ENCODE measurements at places on chromosomes 6 and 20.
A peak's percentile ranks its signal among the peaks of the same experiment; 100 is the strongest.

DNA sequence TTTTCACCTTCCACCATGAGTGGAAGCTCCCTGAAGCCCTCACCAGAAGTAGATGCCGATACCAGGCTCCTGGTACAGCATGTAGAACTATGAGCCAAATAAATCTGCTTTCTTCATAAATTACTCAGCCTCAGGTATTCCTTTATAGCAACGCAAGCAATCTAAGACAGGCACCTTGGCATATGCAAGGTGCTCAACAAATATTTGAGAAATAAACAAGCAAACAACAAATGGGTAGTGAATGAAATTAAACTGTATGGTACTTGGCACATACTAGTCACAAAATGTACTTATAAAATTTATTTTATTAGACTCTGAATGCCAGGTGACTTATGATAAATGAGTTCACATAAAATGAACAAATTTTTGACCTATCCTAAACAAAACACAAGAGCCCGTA is 220.3 kb downstream of the MAFB start:
- DNase-seq: no peak

- no peak for DNase-seq
Observed at GRCh38 chr6:71290611-71291010, 2.0 kb downstream of the OGFRL1 start.

DNA sequence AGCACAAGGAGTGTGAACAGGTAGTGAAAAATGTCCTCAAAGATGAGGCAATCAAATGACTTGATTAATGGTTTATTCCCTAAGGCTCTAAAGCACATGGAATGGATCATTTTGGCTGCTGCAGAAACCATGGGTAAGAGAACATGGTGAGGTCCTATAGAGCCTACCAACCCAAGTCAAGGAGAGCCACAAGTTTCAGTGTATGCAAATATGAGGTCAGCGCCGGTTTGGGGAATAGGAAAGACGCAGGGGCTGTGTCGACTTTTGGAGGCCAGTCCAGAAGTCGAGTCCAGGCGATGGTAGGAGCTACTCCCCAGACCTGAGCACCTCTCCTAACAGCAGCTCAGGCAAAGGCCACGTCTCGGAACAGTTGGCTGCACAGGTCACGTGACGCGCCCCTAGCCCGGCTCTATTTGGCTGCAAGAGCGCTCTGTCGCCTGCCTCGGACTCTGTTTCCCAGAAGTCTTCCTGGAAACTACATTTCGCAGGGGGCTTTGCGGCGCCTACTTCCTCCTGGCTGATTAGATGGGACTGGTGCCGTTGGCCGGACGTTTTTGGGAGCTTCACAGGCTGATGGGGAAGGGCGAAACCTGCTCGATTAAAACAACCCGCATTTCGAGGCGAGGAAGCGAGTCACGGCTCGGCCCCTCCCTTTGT is 74.4 kb upstream of the CHD6 start:
- DNase-seq: peak; percentile 58

DNA sequence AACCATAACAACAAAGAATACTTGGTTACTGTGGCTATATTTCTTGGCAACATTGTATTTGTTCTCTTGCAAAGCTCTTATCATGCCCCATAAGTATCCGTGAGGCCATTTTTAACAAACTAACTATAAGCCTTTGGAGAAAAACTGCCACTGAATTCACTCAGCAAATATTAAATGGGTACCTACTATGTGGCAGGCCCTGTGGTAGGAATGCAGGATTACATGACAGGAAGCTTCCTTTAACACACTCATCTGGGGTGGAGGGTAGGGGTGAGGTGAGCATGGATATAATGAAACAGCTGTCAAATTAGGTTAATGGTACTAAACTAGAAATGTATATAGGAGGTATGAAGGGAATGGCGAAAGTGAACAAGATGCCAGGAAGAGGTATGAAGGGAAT is 504.8 kb downstream of the MEI4 start:
- no peak for DNase-seq

- DNase-seq: no peak
Observed at GRCh38 chr20:18805881-18806280, 7.7 kb upstream of the SCP2D1 start.

- DNase-seq: no peak
Observed at GRCh38 chr20:47713163-47713562, 72.1 kb downstream of the SULF2 start.

DNA sequence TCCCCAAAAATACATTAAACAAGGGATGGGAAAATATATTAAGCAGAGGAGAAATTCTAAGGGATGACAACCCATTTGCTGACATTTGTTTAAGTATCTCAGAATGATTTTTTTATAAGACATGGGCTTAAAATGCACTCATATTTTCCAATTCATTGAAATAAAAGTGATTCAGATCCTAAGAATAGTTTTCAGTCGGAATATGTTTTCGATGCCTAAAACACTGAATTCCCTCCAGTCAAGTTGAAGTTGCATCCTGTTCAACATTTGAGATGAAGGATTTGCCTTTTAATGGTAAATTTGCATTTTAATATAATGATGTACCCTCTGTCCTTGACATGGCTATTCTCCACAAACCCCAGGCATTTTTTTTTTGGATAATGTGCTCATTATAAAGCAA is 79.3 kb downstream of the PTCHD4 start:
- no peak for DNase-seq

DNA sequence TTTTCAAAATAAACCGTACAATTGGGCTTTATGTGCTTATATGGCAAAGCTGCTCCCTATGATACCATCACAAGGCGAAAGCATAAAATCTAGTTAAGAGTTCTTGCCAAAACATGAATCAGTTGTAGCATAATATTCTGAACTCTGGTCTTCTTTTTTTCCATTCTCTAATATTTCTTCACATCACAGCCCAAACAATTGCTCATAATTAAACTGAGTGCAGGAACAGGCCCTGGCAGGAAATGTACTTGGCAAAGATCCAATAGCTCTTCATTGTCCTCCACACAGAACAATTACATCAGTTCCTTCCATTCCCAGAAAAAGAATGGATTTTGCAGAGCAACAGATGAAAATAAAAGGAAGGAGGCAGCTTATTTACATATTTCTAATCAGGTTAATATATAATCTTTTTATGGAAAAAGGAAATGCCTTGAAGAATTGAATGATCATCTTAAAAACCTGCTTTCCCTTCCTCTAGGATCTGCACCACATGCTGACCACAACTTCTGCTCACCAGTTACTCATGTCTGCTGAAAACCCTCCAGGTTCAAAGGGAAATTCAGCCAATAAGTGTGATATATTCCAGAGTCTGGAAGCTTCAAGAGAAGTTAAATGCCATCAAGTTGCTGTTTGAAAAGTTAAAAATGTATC is 123.3 kb upstream of the COL21A1 start:
- DNase-seq: no peak

DNA sequence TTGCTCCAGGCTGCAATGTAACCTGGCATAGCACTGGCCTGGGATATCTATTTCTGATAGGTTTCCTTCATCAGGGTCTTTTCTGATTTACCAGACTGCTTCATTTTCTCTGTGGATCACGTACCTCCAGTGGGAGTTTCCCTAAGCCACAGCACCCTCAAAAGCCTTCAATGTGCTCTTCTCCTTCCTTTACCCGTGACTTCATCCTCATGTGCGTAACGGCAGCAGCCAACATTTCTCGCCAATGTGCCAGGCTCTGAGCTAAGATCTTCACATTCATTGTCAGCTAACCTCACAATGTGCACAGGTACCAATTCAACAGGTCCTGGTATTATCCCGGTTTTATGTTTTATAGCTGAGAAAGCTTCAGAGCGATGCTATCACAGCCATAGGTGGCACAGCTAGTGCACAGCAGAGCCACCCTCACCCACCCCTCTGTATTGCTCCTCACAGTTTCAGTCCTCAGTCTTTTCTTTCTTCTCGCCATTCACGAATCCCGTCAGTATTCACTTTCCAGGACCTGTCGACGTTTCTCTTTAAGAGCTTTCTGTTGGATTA is 58.2 kb downstream of the TNFAIP3 start:
- no peak for DNase-seq

DNA sequence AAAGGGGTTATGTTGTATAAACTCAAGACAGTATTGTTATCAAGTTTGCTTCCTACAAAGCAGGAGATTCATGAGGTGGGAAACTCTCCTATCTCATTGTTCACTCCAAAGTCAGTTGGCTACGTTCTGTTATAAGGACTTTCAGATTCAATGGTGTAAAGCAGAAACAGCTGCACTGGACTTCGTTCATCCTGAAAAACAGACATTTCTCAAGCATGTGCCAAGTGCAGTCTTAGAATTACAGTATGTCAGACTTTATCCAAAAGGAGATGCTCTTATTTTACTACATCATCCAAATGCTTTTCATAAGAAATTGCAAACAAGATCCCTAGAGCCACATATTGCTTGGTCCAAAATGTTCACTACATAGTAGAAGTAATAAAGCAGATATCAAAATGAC is 14.9 kb downstream of the COL21A1 start:
- DNase-seq: no peak

DNA sequence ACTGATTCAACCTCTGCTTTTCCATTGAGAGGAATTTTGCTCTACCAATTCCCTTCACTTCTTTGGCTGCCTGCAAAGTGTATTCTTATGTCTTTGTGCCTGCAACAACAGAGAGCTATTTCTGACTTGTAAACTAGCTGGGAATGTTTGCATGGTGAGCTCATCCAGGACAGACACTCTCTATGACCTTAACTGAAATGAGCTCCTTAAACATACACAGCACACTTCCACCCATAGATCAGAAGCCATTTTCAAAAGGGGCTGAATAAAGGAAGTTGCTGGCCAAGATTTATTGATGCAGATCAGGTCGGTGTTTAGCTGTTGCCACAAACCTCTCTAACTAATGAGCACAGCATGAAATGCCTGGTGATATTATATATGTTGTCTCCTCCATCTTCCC is 377.7 kb downstream of the BTBD9 start:
- DNase-seq: peak; percentile 5

Data from PC-9 (cell line).